ENCODE measurements at places on chromosomes 3 and 15. TPM values are rescaled to one million over a fixed set of nuclear protein-coding genes. Genes with fewer than 3 reads are reported as not detected.
A peak's percentile ranks its signal among the peaks of the same experiment; 100 is the strongest.

DNA sequence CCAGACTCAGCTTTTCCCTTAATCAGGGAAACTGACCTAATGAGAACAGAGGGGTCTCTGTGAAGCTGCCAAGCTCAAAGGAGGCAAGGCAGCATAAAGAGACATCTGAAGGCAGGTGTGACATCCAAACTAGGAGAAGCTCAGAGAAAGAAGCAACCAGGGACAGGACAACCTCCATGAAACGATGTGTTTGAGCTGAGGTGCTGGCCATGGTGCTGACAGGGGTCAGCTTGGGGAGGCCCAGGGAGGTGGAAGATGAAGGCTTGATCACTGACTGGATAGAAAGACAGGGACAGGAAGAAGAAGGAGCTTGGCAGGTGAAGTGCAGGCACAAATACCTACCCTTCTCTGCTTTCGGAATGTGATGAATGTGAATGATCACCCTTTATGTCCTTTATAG lies 179.5 kb upstream of the NSMCE3 start:
- H3K27me3 ChIP-seq: no peaks in the 10 kb centered on the region
- no peak for DNase-seq
- no peak overlapping the region for H3K27ac ChIP-seq
- no peaks in the 10 kb centered on the region for H3K4me1 ChIP-seq
- H3K36me3 ChIP-seq: no peaks in the 10 kb centered on the region

- no peak for DNase-seq
- H3K27ac ChIP-seq: no peak overlapping the region
- H3K4me1 ChIP-seq: peaks cover 8% of the 10 kb centered on the region
- H3K27me3 ChIP-seq: peaks cover 6% of the 10 kb centered on the region
- H3K4me3 ChIP-seq: no peak overlapping the region
Observed at GRCh38 chr3:107239703-107240102, 137.5 kb upstream of the CCDC54 start.

The IL12A gene
- polyA plus RNA-seq: 2.8 TPM

- no peaks in the 10 kb centered on the region for H3K27me3 ChIP-seq
- H3K36me3 ChIP-seq: no peaks in the 10 kb centered on the region
- H3K4me1 ChIP-seq: no peaks in the 10 kb centered on the region
- no peak for DNase-seq
Observed at GRCh38 chr3:122200661-122201060, 17.2 kb downstream of the CASR start.

- no peaks in the 10 kb centered on the region for H3K36me3 ChIP-seq
- H3K27ac ChIP-seq: no peak overlapping the region
- peak; percentile 30 for DNase-seq
- H3K4me1 ChIP-seq: no peaks in the 10 kb centered on the region
- no peak overlapping the region for H3K4me3 ChIP-seq
- H3K27me3 ChIP-seq: no peaks in the 10 kb centered on the region
Observed at GRCh38 chr3:101695779-101696372, 9.4 kb upstream of the RPL24 start.

The VPS8 gene
- 36.2 TPM for polyA plus RNA-seq

The ANKDD1A gene
- polyA plus RNA-seq: 5.6 TPM

DNA sequence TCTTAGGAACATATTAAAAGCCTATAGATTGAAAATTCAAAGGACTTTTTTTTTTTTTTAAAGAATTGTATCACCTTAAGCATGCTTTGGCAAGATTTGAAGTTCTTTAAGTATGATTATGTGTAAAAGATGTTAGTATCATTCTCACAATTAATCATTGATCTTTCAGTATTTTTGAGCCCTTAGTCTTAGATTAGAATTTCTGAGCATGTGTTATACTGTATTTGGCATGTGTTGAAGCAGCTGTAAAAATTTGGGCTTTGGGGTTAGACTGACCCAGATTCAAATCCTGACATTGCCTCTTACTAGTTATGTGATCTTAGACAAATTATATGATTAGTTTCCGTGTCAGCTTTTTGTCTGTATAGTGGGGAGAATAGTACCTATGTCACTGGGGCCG lies 6.3 kb downstream of the OXSR1 start:
- H3K36me3 ChIP-seq: no peaks in the 10 kb centered on the region
- no peak overlapping the region for H3K27ac ChIP-seq
- no peaks in the 10 kb centered on the region for H3K4me1 ChIP-seq
- no peak overlapping the region for H3K4me3 ChIP-seq
- H3K27me3 ChIP-seq: no peaks in the 10 kb centered on the region

DNA sequence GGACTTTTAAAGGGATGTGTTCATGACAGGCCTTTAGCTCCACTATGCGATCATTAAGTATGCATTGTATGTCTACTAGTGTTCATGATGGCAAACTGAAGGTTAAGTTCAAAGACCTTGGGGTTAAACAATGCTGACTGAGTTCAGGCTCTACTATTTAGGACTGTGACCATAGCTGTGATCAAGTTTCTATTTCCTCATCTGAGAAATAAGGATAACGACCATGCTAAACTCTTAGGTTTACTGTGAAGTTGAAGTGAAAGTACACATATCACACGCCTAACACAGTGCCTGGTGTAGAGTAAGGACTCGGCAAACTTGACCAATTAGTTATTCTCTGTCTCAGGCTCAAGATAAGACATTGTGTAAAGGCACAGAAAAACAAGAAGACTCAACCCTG lies 243.2 kb downstream of the MBNL1 start:
- no peak overlapping the region for H3K4me3 ChIP-seq
- H3K4me1 ChIP-seq: no peaks in the 10 kb centered on the region
- DNase-seq: no peak
- H3K36me3 ChIP-seq: no peaks in the 10 kb centered on the region
- H3K27me3 ChIP-seq: no peaks in the 10 kb centered on the region
- H3K27ac ChIP-seq: no peak overlapping the region

DNA sequence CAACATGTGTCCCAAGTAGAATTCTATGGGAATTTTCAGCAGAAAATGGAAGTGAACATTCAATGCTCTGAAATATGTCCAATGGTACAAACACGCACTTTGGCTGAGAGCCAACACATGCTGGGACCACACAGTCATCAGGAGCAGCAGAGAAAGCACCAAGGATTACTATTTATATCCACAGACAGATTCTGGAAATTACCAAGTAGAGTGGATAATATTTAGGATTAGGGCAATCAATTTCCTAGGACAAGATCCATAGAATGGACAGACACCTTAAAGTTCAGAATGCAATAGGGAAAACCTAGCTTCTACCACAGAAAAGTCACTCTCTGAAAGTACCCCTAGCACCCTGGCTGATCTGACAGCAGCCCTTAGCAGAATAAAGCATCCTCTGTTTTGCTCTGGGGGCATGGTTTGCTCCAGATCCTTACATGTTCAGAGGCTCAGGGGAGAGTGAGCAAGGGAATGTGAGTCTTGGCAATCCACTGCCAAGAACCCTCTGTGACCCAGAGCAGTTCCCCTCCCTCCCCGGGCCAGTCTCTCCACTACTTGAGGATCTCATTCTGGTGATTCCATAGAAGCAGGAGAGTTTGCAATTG lies 206.0 kb upstream of the WNT5A start:
- no peak for DNase-seq
- no peaks in the 10 kb centered on the region for H3K4me1 ChIP-seq
- no peaks in the 10 kb centered on the region for H3K36me3 ChIP-seq
- H3K27ac ChIP-seq: no peak overlapping the region
- no peak overlapping the region for H3K4me3 ChIP-seq

GRCh38 chr3:43028678-43029490 lies 49.8 kb downstream of the GASK1A start:
- H3K36me3 ChIP-seq: peaks cover 5% of the 10 kb centered on the region
- H3K27me3 ChIP-seq: no peaks in the 10 kb centered on the region
- no peak overlapping the region for H3K4me3 ChIP-seq
- peak overlapping the region; percentile 79 for H3K27ac ChIP-seq
- DNase-seq: peak; percentile 66
- peaks cover 20% of the 10 kb centered on the region for H3K4me1 ChIP-seq

DNA sequence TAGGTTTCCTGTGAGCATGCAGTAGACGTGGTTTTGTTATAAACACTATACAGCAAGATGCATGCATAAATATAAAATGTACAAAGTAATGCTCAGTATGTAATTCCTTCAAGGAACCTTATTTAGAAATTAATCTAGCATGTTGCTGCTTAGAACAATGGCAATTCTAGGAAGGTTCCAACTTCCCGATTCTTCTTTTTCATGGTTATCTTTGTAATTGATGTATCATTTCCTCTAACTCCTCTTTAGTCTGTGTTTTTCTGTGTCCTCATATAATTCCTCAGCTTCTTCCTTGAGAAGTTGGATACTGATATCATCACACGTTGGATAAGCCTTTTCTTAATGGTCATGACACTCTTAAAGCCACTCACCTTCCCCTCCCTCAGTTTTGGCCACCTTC lies 3.5 kb downstream of the TSEN2 start:
- no peak overlapping the region for H3K27ac ChIP-seq
- H3K36me3 ChIP-seq: peaks cover 28% of the 10 kb centered on the region
- no peaks in the 10 kb centered on the region for H3K27me3 ChIP-seq
- H3K4me1 ChIP-seq: peaks cover 12% of the 10 kb centered on the region

- peaks cover 3% of the 10 kb centered on the region for H3K27me3 ChIP-seq
- no peaks in the 10 kb centered on the region for H3K4me1 ChIP-seq
- no peaks in the 10 kb centered on the region for H3K36me3 ChIP-seq
Observed at GRCh38 chr3:169354774-169355501, 308.6 kb downstream of the MECOM start.

GRCh38 chr3:38085943-38086324 lies 46.9 kb downstream of the DLEC1 start:
- H3K4me1 ChIP-seq: no peaks in the 10 kb centered on the region
- no peaks in the 10 kb centered on the region for H3K36me3 ChIP-seq
- no peaks in the 10 kb centered on the region for H3K27me3 ChIP-seq
- no peak overlapping the region for H3K4me3 ChIP-seq

The DIS3L gene
- 33.6 TPM for polyA plus RNA-seq

GRCh38 chr15:79970624-79971434 lies at the start of gene BCL2A1:
TSS of gene BCL2A1 (minus strand) at chr15:79971196. CDS start at chr15:79971119, 77 bp downstream.
- peak; percentile 50 for DNase-seq
- H3K4me1 ChIP-seq: no peaks in the 10 kb centered on the region
- H3K27ac ChIP-seq: peak within 1 kb of the TSS; percentile 16
- H3K4me3 ChIP-seq: no peak within 1 kb of the TSS
- H3K27me3 ChIP-seq: no peaks in the 10 kb centered on the region
- no peaks in the 10 kb centered on the region for H3K36me3 ChIP-seq

The ITIH1 gene
- 1.6 TPM for polyA plus RNA-seq

DNA sequence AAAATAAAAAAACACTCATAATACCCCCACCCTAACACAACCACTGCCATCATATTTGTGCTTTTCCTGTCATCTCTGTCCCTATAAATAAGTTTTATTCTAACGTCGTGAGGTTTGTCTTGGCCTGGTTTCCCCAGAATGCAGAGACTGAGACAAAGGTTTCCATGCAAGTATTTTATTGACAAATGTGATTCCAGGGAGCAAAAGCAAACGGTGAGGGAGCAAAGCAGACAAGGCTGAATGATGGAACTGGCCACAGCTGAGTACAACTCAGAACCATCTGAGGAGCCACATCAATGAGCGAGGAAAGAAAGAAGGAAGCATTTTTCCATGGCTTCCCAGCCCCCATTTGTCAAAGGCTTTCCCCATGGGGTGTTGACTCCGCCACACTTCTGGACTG lies 37.7 kb upstream of the LARS2 start:
- H3K36me3 ChIP-seq: no peaks in the 10 kb centered on the region
- H3K4me3 ChIP-seq: no peak overlapping the region
- DNase-seq: no peak
- H3K27ac ChIP-seq: no peak overlapping the region

- H3K4me1 ChIP-seq: peaks cover 57% of the 10 kb centered on the region
- no peaks in the 10 kb centered on the region for H3K36me3 ChIP-seq
- H3K27ac ChIP-seq: peak overlapping the region; percentile 52
- peak; percentile 68 for DNase-seq
Observed at GRCh38 chr3:37676885-37677284, 184.8 kb upstream of the CTDSPL start.

The RAB6B gene
- polyA plus RNA-seq: 8.8 TPM

The LRRC34 gene
- 2.1 TPM for polyA plus RNA-seq

DNA sequence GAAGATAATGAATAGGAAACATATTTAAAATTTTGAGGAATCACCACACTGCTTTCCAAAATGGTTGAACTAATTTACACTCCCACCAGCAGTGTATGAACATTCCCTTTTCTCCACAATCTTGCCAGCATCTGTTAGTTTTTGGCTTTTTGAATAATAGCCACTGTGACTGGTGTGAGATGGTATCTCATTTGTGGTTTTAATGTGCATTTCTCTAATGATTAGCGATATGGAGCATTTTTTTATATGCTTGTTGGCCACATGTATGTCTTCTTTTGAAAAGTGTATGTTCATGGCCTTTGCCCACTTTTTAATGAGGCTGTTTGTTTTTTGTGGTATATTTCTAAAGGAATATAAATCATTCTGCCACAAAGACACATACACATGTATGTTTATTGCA lies 166.3 kb downstream of the NECTIN3 start:
- H3K4me1 ChIP-seq: no peaks in the 10 kb centered on the region
- no peak overlapping the region for H3K4me3 ChIP-seq
- no peak overlapping the region for H3K27ac ChIP-seq
- H3K27me3 ChIP-seq: no peaks in the 10 kb centered on the region
- H3K36me3 ChIP-seq: no peaks in the 10 kb centered on the region

- peaks cover 4% of the 10 kb centered on the region for H3K36me3 ChIP-seq
- no peaks in the 10 kb centered on the region for H3K4me1 ChIP-seq
- no peak for DNase-seq
- H3K27me3 ChIP-seq: no peaks in the 10 kb centered on the region
Observed at GRCh38 chr3:188465311-188465710, 311.4 kb downstream of the LPP start.

The KNG1 gene
- polyA plus RNA-seq: 5.1 TPM

- DNase-seq: no peak
- H3K4me3 ChIP-seq: no peak overlapping the region
- H3K27me3 ChIP-seq: no peaks in the 10 kb centered on the region
- no peaks in the 10 kb centered on the region for H3K36me3 ChIP-seq
- no peaks in the 10 kb centered on the region for H3K4me1 ChIP-seq
Observed at GRCh38 chr3:146914409-146914808, 309.3 kb upstream of the PLSCR5 start.

The MOBP gene
- polyA plus RNA-seq: 0.10 TPM

DNA sequence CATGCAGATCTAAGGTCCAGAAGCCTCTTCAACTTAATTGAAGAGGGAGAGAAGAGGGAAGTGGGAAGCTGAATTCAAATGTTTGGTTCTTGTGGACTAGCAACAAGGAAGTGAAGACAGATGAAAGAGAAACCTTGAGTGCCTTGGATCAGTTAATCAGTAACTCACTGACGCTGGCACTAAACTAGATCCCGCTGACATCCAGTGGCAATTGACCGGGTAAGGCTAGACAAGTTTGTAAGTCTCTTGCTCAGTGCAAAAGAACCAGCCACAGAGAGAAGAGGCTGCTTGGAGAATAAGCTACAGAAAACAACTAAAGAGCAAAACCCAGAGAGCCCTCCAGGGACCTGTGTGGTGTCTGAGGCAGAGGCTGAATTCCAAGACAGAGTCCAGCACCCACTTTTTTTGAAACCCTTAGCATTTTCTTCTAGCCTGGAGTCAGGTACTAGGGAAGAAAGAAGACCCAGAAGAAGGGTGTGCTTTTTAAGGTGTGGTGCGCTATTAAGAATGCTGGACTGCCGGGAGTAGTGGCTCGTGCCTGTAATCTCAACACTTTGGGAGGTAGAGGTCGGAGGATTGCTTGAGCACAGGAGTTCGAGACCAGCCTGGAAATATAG lies 6.9 kb downstream of the PLCH1 start:
- H3K4me3 ChIP-seq: peak overlapping the region; percentile 43
- no peaks in the 10 kb centered on the region for H3K36me3 ChIP-seq
- H3K27me3 ChIP-seq: no peaks in the 10 kb centered on the region
- peaks cover 11% of the 10 kb centered on the region for H3K4me1 ChIP-seq
- DNase-seq: peak; percentile 92

- H3K27me3 ChIP-seq: no peaks in the 10 kb centered on the region
- H3K36me3 ChIP-seq: peaks cover 45% of the 10 kb centered on the region
- H3K4me3 ChIP-seq: no peak overlapping the region
- no peaks in the 10 kb centered on the region for H3K4me1 ChIP-seq
- no peak overlapping the region for H3K27ac ChIP-seq
Observed at GRCh38 chr15:85749261-85750151, 45.2 kb downstream of the KLHL25 start.

- no peaks in the 10 kb centered on the region for H3K4me1 ChIP-seq
- no peak for DNase-seq
- H3K27ac ChIP-seq: no peak overlapping the region
- no peaks in the 10 kb centered on the region for H3K36me3 ChIP-seq
Observed at GRCh38 chr3:67821135-67821534, 166.7 kb upstream of the SUCLG2 start.
